ENCODE measurements at places on chromosomes 3 and 15. TPM values are rescaled to one million over a fixed set of nuclear protein-coding genes. Genes with fewer than 3 reads are reported as not detected.

The WNT7A gene
- total RNA-seq = 8.4 TPM

The WDR93 gene
- not detected for total RNA-seq

The TRIM42 gene
- total RNA-seq = not detected

The CXCR6 gene
- not detected for total RNA-seq

The ZNF385D gene
- 2.1 TPM for total RNA-seq

The THRB gene
- total RNA-seq = 0.77 TPM

The DNAH12 gene
- total RNA-seq = 0.09 TPM

The CYP1A2 gene
- not detected for total RNA-seq
